ENCODE measurements at places on chromosomes 6 and 20. TPM values are rescaled to one million over a fixed set of nuclear protein-coding genes. Genes with fewer than 3 reads are reported as not detected.

DNA sequence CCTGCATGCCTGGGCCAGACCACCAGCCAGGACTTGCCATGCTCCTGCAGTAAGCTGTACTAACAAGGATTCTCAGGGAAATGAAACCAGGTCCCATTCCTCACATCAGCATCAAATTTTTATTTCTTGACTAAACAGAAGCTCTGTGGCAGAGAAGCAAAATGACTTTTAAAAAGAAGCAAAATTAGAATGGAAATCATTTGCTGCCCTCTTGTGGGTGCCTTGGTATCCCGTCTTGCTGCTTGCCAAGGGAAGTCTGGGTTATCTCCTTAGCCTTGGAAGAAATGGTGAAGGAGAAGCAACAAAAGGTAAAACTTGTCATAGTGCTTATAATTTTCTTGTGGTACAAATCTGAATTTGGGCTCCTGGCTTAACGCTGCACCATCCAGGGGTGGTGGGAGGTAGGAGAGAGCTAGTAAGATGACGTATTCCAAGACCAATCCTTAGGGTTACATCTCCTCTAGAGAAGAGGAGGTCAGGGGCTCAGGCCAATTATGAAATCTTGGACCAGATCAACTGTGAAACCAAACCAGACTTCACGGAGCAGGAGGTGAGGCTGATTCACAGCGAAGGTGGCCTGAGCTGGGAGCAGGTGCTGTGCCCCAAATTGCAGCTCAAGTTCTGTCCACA lies 107.5 kb downstream of the FAXC start:
- H3K27ac ChIP-seq: no peak overlapping the region
- no peaks in the 10 kb centered on the region for H3K4me1 ChIP-seq
- H3K36me3 ChIP-seq: no peaks in the 10 kb centered on the region
- no peak overlapping the region for H3K4me3 ChIP-seq
- peak; percentile 47 for DNase-seq

GRCh38 chr6:106527117-106527516 lies 102.2 kb downstream of the RTN4IP1 start:
- H3K4me1 ChIP-seq: peaks cover 55% of the 10 kb centered on the region
- H3K27me3 ChIP-seq: no peaks in the 10 kb centered on the region
- no peak overlapping the region for H3K4me3 ChIP-seq
- no peaks in the 10 kb centered on the region for H3K36me3 ChIP-seq

DNA sequence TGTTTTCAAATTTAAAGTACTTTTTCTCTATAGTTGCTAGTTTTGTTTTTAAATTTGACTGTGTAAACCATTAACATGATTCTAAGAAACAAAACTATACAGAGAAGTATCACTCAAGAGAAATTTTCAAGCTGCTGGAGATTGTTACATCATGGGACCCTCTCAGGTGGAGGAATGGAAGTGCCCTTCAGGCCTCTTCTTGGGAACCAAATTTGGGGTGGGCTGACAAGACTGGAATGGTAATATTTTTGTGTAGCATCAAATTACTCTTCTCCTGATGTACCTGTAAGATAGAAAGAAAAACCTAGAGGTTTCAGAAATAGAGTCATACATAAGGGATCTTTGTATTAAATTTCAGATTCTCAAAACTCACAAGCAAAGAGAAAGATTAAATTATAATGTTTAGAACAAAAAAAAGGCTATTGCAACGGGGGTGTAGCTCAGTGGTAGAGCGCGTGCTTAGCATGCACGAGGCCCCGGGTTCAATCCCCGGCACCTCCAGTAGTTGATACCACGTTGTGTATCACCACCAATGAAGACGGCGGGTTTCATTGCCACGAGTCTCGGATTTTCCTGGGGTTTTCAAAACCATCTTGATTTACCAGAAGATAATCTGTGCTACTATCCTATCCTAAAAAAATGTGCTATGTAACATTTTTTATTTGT lies 193.7 kb downstream of the GPX5 start:
- H3K36me3 ChIP-seq: no peaks in the 10 kb centered on the region
- H3K27ac ChIP-seq: no peak overlapping the region
- peak; percentile 42 for DNase-seq

DNA sequence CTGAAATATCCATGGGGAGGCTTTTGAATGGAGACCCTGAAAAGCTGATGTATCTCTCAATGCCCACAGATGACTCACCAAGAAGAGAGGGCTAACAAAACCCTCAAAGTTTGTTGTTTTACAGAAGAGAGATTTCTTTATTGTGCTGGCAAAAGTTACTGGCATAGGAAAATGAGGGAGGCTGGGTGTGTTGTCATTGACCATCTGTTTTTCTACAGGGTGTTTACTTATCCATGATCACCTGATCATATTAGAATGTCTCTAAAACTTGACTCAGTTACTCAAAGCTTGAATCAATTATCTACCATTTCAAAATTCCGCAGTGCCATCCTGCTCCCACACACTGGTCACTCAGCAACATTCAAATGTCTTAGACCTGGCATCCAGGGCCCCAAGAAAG lies 9.8 kb downstream of the NCOA6 start:
- no peak overlapping the region for H3K4me3 ChIP-seq
- H3K27ac ChIP-seq: peak overlapping the region; percentile 11
- H3K27me3 ChIP-seq: no peaks in the 10 kb centered on the region
- peaks cover 10% of the 10 kb centered on the region for H3K4me1 ChIP-seq
- DNase-seq: peak; percentile 38
- H3K36me3 ChIP-seq: no peaks in the 10 kb centered on the region

DNA sequence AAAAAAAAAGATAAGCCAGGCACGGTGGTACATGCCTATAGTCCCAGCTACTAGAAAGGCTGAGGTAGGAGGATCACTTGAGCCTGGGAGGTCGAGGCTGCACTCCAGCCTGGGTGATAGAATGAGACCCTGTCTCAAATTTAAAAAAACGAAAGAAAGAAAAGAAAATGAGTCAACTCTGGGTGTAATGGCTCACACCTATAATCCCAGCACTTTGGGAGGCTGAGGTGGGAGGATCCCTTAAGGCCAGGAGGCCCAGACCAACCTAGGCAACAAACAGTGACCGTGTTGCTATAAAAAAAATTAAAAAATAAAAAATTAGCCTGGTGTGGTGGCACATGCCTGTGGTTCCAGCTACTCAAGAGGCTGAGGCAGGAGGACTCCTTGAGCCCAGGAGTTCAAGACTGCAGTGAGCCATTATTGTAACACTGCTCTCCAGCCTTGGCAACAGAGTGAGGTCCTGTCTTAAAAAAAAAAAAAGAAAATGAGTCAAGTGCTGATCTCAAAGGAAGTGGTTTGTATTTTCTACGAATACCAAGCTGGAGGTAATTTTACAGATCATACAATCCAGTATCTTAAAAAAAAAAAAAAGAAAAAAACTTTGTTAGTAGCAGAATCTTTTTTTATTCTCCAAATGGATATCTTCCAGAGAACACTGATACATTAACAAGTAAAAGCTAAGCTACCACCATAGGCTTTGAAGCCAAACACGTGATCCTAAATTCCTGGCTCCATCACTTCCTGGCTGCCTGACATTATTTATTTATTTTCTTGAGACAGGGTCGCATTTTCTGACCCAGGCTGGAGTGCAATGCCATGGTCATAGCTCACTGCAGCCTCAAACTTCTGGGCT lies 5.7 kb downstream of the COMMD7 start:
- 0 out of 2 replicates have a peak overlapping the region, but pooled peaks have one; percentile 2 for H3K4me3 ChIP-seq
- peak; percentile 78 for DNase-seq
- no peaks in the 10 kb centered on the region for H3K27me3 ChIP-seq
- H3K27ac ChIP-seq: peak overlapping the region; percentile 42
- peaks cover 9% of the 10 kb centered on the region for H3K4me1 ChIP-seq

- DNase-seq: peak; percentile 33
- H3K4me1 ChIP-seq: peaks cover 18% of the 10 kb centered on the region
- H3K27ac ChIP-seq: no peak overlapping the region
- H3K27me3 ChIP-seq: no peaks in the 10 kb centered on the region
- H3K4me3 ChIP-seq: no peak overlapping the region
- no peaks in the 10 kb centered on the region for H3K36me3 ChIP-seq
These were observed 47.5 kb upstream of the NHSL1 start for GRCh38 chr6:138546733-138547185.

DNA sequence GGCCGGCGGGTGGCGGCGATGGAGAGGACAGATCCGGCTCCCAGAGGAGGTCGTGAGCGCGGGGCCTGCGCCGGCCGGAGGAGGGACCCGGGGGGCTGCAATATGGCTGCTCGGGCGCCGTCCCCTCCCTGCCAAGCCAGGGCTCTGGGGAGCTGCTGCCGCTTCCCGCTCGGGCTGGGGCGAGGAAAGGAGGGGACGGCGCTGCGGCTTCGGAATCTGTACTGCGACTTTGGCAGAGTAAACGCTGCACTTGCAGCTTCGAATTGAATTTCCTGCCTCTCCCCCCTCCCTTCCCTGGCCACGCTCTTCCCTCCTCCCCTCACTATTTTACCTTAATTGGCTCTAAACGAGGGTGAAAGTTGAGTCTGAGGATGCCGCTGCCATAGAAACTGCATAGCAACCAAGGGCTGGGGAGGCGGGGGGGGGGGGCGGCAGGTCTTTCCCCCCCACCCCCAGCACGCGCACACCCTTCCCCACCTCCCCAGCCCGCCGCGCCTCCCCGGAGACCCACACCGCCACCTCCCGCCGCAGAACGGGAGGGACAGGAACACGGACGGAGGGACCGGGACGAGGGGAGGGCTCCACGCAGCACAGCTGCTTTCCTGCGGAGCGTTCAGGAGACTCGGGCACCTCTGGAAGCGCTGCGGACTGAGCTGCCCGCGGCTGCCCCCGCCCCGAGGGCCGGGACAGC lies 93.9 kb downstream of the RNASET2 start:
- no peak overlapping the region for H3K27ac ChIP-seq
- H3K27me3 ChIP-seq: peaks cover 47% of the 10 kb centered on the region
- no peaks in the 10 kb centered on the region for H3K36me3 ChIP-seq
- DNase-seq: peak; percentile 23
- H3K4me3 ChIP-seq: peak overlapping the region; percentile 15

DNA sequence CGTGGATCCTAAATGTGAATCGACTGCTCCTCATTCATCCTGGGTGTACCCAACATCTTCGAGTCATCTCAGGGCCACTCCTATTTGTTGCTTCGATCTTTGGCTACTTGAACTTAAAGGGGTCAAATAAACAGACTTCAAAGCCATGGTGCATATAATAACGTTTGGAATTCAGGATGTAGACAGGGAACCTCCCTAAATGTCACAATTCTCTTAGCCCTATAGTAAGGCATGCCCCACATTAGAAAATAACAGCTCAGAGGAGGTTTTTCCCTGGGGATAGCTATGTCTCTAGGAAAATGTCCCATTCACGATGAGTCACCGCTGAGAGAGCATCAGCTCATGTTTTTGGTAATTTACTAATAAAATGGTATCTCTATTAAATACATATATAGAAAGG lies 54.8 kb upstream of the BMP6 start:
- peak overlapping the region; percentile 96 for H3K27ac ChIP-seq
- H3K27me3 ChIP-seq: no peaks in the 10 kb centered on the region
- peaks cover 32% of the 10 kb centered on the region for H3K4me1 ChIP-seq
- DNase-seq: peak; percentile 96
- H3K4me3 ChIP-seq: peak overlapping the region; percentile 73

- no peak for DNase-seq
- no peaks in the 10 kb centered on the region for H3K4me1 ChIP-seq
- no peak overlapping the region for H3K4me3 ChIP-seq
- no peak overlapping the region for H3K27ac ChIP-seq
- no peaks in the 10 kb centered on the region for H3K36me3 ChIP-seq
- H3K27me3 ChIP-seq: no peaks in the 10 kb centered on the region
These were observed 1.6 kb upstream of the NPBWR2 start for GRCh38 chr20:64108731-64109681.

- H3K4me1 ChIP-seq: no peaks in the 10 kb centered on the region
- DNase-seq: no peak
- no peaks in the 10 kb centered on the region for H3K36me3 ChIP-seq
- H3K27me3 ChIP-seq: no peaks in the 10 kb centered on the region
These were observed 829.4 kb downstream of the EPHA7 start for GRCh38 chr6:92589996-92590395.

DNA sequence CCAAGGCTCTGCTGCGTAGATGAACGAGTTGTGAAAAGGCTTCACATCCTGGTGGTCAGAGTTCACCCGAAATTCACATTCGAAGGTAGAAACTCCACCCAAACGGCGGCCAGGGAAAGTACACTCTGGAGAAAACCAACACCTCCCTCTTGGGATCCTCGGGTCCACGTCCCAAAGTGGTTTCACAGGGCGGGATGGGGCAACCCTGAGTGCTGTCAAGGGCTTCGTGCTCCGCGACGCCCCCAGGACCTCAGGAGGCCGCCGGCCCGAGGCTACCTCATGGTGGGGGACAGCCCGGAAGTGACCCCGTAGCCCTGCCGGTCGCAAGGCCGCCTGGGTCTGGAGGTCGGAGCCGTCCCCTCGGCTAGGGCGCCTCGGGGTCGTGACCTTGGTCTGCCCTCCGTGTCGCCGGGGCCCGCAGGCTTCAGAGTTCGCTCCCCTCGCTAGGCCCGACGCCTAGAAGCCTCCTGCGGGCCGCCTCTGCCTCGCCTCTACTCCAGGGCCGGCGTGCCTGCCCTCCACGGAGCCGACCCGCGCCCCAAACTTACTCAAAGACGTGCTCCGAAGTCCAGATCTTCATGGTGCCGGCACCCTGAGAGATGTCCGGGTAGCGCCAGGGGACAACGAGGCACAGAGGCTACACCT lies at the start of gene PRELID3B:
Gene PRELID3B, minus strand, starts transcription at position 636 of the 645 bp plus-strand sequence. Its CDS starts 56 bp downstream, at position 580.
- H3K36me3 ChIP-seq: peaks cover 11% of the 10 kb centered on the region
- peak; percentile 67 for DNase-seq
- peak within 1 kb of the TSS; percentile 52 for H3K27ac ChIP-seq
- no peaks in the 10 kb centered on the region for H3K27me3 ChIP-seq
- H3K4me1 ChIP-seq: peaks cover 38% of the 10 kb centered on the region
- peak within 1 kb of the TSS; percentile 82 for H3K4me3 ChIP-seq

DNA sequence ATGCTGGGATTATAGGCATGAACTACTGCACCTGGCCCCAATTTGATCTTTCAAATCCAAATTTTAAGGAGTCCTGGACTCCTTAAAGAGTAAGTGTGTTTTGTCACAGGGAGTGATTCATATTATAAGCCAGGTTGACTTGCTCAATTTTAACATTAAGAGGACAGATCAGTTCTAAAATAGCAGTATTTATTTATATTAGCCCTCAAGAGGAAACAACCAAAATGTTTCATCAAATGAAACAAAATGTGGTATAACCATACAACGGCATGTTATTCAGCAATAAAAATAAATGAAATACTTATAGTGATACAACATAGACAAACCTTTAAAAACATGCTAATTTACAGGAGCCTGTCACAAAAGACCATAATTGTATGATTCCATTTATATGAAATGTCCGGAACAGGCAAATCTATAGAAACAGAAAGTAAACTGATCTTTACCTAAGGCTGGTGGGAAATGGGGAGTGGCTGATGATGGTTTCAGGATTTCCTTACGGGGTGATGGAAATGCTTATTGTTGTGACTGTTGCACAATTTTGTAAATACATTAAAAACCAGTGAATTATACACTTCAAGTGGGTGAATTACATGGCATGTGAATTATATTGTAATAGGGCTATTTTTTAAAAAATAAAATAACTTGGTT lies 637.4 kb downstream of the MMUT start:
- peak; percentile 42 for DNase-seq
- H3K36me3 ChIP-seq: no peaks in the 10 kb centered on the region

DNA sequence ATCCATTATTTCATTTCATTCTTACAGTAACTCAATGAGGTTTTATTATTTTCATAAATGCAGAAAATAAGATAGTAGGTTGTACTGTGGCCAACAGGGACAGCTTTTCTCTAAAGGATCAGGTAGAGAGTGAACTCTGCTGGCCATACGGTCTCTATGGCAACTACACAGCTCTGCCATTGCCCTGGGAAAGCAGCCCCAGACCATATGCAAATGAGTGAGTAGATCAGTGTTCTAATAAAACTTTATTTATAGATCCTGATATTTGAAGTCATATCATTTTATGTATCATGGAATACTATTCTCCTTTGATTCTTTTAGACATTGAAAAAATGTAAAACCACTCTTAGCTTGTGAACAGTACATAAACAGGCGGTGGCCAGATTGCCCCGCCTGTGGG lies 192.5 kb upstream of the RREB1 start:
- H3K36me3 ChIP-seq: no peaks in the 10 kb centered on the region

PNISR gene
- polyA plus RNA-seq: 40.0 TPM

EFCAB8 gene
- not detected for polyA plus RNA-seq

MEI4 gene
- polyA plus RNA-seq: 0.04 TPM

TPBG gene
- polyA plus RNA-seq: 125 TPM
